T-helper 22 cell (primary cell): ENCODE measurements at places on chromosomes 3 and 15.

DNA sequence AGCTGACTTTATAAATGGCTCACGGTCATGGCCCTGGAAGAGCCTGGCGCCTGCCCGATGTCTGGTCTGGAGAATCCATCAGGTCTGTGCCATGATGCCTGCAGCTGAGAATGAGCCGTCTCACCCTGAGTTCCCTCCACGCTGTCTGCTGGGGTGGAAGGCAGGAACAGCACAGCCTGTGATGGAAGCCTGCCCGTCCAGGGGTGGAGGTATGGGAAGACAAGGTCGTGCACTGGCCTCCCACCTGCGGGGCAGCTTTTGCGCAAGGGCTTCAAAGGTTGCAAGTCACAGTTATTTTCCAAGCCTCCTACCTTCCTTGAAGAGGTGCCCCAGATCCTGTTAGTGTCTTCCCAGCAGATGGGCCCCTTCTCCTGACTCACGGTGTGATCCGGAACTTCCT lies 275.5 kb downstream of the FAM43A start:
- no peak for DNase-seq

GRCh38 chr15:70956201-70956995 lies 63.8 kb downstream of the LRRC49 start:
- DNase-seq, result no peak

DNA sequence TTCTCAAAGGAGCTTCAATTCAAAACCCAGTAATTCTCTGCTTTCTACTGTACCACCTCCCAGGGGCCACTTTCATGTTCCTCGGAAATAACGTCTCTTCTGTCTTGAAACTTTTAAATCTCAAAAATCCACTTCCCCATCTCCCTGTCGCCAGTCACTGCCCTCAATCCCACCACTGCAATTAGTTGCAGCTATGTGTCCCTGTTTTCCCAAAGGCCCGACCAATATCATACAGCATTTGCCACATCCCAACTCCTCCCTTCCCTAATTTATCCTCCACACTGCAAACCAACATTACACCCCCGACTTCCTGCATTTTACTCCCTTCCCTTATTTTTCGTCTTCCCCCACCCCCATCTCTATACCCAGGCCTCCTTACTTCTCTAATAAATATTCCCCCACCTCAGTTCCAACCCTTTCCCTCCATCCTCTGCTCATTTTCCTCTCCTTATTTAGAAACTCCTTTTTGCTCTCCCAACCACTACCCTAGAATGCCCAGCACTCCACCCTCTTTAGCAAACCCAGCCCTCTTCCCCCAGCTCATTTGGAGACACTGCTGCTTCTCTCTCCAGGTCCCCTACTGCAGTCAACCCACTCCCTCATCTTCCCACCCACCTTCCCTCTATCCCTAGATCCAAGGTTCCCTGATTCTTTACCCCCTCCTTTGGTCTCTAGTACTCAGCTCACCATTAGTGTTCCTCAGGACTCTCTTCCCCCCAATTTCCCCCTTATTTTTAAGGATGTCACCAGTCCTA lies 1.1 kb downstream of the NPTN start:
- DNase-seq, result no peak

- DNase-seq, result no peak
These were observed 8.4 kb downstream of the RAB6B start for GRCh38 chr3:133887074-133887802.

DNA sequence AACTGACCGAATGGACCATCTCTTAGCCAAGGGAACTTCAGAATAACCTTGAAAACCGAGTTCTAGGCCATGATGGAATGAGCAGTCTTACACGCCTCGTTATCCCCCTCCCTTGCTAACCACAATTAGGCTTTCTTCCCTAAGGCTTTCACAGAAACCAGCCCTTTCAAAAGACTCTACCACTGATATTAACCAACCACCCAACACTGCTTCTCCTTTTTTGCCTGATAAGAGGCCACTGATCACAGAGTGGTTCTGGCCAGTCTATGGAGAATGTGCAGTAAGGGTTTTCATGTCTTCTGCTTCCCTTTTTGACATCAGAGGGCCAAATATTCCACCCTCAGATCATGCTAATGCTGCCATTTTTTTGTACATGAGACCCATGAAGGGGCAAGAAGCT lies 59.3 kb downstream of the MCF2L2 start:
- no peak for DNase-seq

- no peak for DNase-seq
These were observed 10.9 kb upstream of the RTP1 start for GRCh38 chr3:187186375-187186774.

DNA sequence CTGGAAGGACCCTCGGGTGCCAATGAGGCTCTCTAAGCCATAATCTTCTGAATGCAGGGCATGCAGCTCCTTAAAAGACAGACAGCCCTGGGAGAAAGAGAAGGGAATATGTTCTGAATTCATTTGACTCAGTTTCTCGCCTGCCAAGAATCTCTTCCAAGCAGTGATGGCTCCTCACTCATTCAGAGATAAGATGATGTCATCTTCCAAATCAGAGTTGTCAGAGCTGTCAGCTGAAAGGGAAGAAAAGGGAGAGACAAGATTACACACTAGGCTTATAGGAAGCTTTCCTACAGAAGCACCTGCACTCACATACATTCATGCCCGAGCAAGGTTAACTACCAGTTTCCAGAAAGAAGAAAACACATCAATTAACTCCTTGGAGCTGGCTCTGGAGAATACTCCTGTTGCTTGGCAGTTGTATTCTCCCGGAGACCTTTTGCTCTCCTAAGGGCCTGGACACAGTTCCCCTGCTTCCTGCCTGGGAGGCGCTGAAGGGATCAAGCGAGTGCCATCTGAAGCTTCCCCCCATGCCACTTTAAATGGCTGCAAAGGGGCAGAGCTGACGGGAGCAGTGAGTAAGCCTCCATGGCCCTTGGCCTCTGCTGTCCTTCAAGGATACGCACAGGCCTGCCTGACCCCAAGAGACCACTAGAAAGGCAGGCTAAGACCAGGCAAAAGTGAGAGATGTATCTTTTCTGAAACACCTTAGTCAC lies 7.7 kb downstream of the RBM15B start:
- DNase-seq, result no peak

- no peak for DNase-seq
These were observed 77.9 kb downstream of the PCSK6 start for GRCh38 chr15:101411581-101411980.

DNA sequence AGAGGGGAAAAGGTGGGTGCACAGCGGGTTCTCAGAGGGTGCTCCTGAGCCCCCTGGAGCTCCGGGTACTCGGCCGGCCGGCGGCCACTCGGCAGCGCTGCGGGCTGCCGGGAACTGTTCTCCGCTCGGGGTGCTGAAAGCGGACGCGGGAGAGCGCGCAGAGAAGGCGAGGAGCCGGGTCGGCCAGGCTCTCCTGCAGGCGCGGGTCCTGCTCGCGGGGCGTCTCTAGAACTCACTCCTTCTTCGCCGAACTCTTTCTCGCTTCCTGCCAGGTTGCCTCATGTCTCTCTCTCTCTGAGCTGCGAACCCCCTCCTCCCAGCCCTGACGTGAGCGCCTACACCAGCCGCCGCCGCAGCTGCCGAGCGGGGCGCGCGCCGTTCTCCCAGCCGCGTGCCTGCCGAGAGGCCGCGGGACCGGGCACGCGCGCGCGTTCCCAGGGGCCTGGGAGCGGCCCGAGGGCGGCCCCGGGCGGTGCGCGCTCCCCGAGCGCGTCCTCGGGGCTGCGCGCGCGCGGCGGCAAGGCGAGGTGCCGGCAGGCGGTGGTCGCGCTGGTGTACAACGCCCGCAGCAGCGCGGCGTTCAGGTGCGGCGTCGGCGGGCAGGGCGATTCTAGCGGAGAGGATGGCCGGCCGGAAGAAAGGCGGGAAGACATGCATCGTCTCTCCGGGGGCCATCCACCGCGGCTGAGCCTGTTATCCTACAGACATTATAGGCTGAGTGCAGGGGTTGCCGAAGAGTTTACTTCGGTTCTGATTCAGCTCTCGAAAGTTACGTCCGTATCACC lies at the start of gene PEX5L:
TSS of gene PEX5L (minus strand) at position 267 of the 785 bp plus-strand sequence. CDS start 338 bp downstream, outside the sequence.
- no peak for DNase-seq

GRCh38 chr3:36992806-36993325 lies at the start of gene EPM2AIP1:
EPM2AIP1 (minus strand) TSS chr3:36993131; CDS start chr3:36993077, 54 bp downstream.
- peak; percentile 99 for DNase-seq

GRCh38 chr3:32423956-32424557 lies 32.4 kb downstream of the CMTM7 start:
- DNase-seq, result no peak

DNA sequence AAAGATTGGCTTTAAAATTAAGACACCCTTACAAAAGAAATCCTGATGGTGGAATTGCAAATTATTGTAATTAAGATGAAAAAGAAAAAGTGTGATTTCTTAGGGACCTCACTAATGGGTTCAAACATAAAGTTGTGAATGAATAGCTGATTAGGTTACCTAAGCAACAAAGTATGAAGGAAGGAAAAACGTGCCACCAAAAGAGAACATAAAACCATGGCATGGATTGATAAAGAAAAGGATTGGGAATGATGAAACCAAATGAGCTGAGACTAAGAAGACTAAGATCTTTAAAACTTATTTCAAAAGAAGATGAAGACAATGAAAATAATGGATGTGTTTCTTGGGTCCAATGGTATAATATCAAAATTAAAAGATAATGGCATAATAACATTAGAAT lies 32.2 kb upstream of the GUCA1C start:
- no peak for DNase-seq

DNA sequence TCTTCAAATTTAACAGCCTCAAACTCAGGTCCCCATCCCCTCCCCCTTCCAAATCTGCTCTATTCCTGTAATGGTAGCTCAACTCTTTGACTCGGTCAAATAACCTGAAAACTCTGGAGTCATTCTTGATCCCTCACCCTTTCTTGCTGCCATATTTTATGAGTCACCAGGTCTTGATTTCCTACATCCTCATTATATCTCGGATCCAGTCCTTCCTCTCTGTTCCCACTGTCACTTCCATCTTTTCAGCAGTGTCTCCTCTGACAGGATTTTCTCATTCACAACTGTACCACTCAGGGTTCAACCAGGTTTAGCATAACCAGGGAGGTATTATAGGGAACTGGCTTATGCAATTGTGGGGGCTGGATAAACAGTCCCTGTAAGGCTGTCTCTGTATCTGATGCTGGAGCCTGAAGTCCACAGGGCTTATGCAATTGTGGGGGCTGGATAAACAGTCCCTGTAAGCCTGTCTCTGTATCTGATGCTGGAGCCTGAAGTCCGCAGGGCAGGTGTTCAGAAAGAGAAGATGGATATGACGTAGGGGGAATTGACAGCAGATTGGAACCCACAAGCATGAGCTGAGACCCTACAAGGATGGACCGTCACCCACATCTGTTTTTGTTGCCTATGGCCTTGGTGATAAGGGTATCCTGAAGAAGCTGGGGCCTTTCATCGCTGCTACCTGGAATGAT lies 9.1 kb upstream of the FETUB start:
- DNase-seq, result no peak

- no peak for DNase-seq
These were observed 45.9 kb downstream of the HCN4 start for GRCh38 chr15:73322665-73323373.

DNA sequence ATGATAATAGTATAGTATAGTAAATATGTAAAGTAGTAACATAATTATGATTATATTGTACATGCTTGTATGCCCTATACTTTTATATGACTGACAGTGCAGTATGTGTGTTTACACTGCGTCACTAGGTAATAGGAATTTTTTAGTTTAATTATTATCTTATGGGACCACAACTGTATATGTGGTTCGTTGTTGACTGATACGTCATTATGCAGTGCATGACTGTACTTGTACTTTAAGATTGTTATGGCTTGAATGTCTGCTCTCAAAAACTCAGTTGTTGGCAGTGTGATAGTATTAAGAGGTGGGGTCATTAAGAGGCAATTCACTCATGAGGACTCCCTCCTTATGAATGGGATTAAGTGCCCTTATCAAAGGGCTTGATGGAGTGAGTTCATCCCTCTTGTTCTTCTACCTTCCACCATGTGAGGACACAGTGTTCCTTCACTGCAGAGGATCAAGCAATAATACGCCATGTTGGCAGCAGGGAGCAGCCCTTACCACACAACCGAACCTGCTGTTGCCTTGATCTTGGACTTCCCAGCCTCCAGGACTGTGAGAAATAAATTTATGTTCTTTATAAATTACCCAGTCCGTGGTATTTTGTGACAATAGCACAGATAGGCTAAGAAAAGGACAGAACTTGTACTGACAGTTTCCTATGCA lies 152.2 kb downstream of the NEK11 start:
- DNase-seq, result no peak

DNA sequence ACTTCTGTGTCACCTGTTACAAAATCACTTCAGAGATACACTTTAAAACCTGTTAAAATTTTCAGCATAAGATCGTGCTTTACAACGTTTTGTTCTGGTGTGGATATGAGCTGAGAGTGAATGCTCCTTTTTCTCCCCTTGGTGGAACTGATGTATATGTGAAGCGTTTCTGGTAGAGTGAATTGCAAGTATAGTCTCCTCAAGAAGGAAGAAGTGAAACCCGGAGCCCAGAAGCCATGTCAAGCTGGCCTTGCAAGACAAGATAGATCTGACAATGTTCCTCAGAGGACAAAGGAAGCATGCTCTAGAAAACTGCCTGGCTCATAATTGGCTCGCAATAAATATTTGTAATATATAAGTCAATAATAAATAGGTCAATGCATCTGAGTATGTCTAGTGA lies 23.6 kb downstream of the SERPINI2 start:
- DNase-seq, result no peak

- no peak for DNase-seq
These were observed 311.2 kb downstream of the DOCK3 start for GRCh38 chr3:50985893-50986292.
